ENCODE measurements at places on chromosomes 5 and 9. TPM values are rescaled to one million over a fixed set of nuclear protein-coding genes. Genes with fewer than 3 reads are reported as not detected.

Gene PCDHA1
- total RNA-seq: not detected

Gene DMRTA1
- 0.25 TPM for total RNA-seq

DNA sequence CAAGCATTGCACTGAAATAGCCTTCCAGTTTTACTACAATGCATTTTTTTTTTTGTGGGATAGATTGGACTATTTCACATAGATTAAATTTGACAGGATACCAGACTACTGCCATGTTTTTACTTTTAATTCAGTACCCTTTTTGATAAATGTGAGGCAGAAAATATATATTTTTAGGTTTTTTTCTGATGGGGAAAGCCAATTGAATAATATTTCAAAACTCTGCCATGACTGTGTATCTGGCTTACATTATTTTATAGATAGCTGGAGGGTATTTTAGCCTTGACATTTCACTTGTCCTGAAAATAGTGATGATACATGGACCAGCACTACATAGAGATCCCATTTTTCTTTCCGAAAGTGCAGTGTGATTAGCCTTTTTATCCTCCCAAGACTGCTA is 133.5 kb upstream of the PRR16 start:
- no peaks in the 10 kb centered on the region for H3K36me3 ChIP-seq
- no peaks in the 10 kb centered on the region for H3K4me1 ChIP-seq
- H3K27me3 ChIP-seq: no peaks in the 10 kb centered on the region
- DNase-seq: no peak
- no peak overlapping the region for H3K4me3 ChIP-seq

GRCh38 chr5:175652741-175653663 is 4.9 kb upstream of the HRH2 start:
- no peaks in the 10 kb centered on the region for H3K4me1 ChIP-seq
- H3K36me3 ChIP-seq: no peaks in the 10 kb centered on the region
- H3K27me3 ChIP-seq: no peaks in the 10 kb centered on the region
- DNase-seq: no peak
- no peak overlapping the region for H3K27ac ChIP-seq

Gene DAPK1
- total RNA-seq: 24.6 TPM

GRCh38 chr5:28468166-28468565 is 1429.8 kb upstream of the CDH9 start:
- H3K36me3 ChIP-seq: no peaks in the 10 kb centered on the region
- no peaks in the 10 kb centered on the region for H3K27me3 ChIP-seq
- H3K4me1 ChIP-seq: no peaks in the 10 kb centered on the region
- no peak overlapping the region for H3K4me3 ChIP-seq
- no peak for DNase-seq
- H3K27ac ChIP-seq: no peak overlapping the region
